Activated B cell treated with CpG ODN at 0.5 μM for 24 hours (primary cell): ENCODE measurements at places on chromosomes 13 and 19.

- DNase-seq, result no peak
Observed at GRCh38 chr19:17560205-17560595, 4.8 kb downstream of the COLGALT1 start.

DNA sequence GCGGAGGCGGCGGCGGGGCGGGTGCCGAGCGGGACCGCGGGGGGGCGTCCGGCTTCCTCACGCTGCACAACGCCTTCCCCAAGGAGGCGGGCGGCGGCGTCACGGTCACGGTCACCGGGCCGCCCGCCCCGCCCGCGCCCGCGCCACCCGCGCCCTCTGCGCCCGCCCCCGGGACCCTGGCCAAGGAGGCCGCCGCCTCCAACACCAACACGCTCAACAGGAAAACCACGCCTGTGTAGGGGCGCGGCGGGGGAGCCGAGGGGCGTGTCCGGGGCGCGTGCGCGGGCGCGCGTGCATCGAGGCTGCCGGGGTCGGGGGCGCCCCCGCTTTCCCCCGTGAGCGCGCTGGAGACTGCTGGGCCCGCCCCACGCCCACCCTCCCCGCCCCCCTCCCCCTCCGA, 8.8 kb upstream of the CACNG6 start:
- no peak for DNase-seq

DNA sequence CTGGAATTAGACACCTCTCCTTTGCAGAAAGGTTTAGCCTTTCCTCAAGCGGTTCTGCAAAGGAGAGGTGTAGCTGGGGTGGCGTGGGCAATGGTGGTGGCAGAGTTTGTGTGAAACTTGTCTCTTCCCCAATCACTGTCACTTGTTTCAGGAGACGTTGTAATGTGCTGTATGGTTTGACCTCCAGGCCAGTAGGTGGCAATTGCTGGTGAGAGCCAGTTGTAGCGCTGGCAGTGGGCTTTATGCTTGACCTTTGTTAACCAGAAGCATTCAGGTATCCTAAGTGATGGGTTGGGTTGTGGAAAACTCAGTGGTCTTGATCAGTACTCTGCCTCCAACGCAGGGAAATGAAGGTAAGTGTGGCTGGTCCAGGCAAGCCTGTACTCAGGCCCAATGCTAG, 12.7 kb upstream of the LILRA5 start:
- DNase-seq, result no peak

GRCh38 chr19:7874076-7874896, at the start of gene PRR36:
Gene PRR36, minus strand, starts transcription at chr19:7874390. Its CDS starts 701 bp downstream, at chr19:7873689.
- DNase-seq, result no peak

DNA sequence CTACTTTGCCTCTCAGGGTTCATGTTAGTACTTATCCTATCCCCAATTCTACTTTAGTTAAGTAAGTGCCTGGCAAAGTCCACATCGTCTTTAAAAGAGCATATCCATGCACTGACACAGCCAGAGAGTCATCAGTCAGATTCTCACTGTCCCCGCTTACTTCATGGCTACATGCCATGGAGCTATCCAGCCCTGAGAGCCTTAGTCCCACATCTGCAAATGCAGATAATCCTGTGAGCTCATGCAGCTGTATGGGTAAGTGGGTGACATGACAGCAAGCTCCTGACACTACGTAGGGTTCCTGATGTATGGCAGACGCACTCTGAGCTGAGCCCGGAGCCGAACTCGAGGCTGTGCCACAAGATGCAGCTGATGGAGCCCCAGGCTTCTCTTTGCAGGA, 661.5 kb downstream of the LIG4 start:
- DNase-seq, result no peak

DNA sequence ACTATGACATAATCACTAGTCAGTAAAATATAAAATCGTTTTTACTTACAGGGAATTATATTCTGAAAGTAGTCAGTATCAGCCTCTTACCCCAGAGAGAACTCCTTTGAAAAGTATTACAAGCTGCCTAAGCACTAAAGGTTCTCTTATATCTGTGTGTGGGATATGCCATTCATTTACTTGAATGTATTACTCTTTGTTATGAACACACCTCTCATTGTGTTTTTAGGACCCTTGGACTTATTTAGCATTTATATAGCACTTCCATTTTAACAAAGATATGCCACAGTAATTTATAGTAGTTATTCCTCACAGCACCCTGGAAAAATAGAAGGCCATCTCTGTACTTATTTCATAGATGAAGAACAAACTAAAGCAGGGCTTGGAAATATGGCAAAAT, 1178.0 kb downstream of the OLFM4 start:
- no peak for DNase-seq

DNA sequence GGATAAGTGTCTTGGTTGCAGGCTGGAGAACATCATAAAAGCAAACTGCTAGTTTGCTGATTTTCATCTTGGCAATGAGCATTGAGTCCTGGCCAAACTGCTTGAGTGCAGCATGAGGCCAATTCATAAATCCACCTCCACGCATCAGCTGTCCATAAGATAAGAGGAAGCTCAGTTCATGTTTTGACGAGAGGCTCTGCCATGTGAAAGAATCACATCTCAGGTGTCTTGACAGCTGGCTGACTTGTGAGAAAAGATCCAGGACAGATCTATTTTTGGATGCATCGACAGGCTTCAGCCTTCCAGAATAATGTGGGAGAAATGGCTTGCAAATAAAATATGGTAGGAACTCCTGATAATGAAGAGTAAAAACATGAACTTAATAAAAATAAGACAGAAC, 5.4 kb upstream of the ZNF682 start:
- DNase-seq, result no peak

- DNase-seq, result no peak
Observed at GRCh38 chr13:98997738-98998641, 20.1 kb upstream of the DOCK9 start.

DNA sequence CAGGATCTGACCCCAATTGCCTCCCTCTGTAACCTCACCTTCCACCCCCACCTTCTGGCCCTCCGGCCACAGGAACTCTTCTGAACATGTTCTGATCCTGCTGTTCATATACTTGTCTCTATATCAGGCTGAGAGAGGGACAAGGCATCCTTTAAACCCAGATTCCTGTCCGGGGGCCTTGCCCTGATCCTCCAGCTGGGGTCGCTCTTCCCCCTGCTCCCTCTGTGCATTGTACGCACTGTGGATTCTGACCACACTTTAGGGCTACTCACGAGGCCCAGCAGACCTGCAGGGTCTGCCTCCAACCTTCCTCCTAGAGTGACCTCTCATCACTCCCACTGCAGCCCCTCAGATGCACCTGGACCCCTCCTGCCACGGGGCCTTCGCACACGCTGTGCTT, 269.3 kb downstream of the UQCRFS1 start:
- no peak for DNase-seq

- no peak for DNase-seq
Observed at GRCh38 chr13:75705908-75706307, 69.8 kb downstream of the LMO7 start.
